PC-3 (cell line): ENCODE measurements at places on chromosomes 16 and 17. TPM values are rescaled to one million over a fixed set of nuclear protein-coding genes. Genes with fewer than 3 reads are reported as not detected.

GRCh38 chr17:34015253-34015652, 239.8 kb upstream of the CCL2 start:
- H3K4me3 ChIP-seq = no peak overlapping the region
- no peaks in the 10 kb centered on the region for H3K36me3 ChIP-seq
- H3K27me3 ChIP-seq = no peaks in the 10 kb centered on the region

DNA sequence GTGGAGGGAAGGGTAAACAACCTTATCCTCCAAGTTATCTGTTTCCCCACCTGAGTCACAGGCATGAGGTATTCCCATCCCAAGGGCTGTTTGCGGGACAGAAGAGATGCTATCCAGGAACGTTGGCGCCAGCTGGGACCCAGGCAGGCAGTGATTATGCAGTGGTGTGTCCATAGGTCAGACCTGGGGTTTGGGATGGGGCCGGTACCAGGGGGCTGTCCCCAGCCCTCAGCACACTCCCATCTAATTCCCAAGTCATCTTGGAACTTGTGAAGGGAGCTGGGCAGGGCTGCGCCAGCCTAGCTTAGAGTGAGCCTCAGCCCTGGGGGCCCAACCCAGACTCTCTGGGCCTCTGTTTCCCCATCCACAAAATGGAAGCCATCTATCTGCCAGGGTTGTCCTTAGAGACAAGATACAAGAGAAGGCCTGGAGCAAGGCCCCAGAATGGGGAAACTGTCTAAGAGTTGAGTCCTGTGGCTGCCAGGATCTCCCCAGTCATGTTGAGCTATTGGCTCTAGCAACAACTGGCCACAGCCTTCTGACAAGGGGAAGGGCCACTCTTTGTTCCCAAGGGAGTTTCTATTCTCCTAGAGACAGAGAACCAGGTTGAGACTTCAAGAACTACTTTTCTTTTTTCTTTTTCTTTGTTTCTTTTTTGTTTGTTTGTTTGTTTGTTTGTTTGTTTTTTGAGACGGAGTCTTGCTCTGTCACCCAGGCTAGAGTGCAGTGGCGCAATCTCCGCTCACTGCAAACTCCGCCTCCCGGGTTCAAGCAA, 9.8 kb upstream of the JUP start:
- H3K27me3 ChIP-seq = no peaks in the 10 kb centered on the region
- peak; percentile 67 for DNase-seq
- no peaks in the 10 kb centered on the region for H3K36me3 ChIP-seq
- H3K4me3 ChIP-seq = no peak overlapping the region

DNA sequence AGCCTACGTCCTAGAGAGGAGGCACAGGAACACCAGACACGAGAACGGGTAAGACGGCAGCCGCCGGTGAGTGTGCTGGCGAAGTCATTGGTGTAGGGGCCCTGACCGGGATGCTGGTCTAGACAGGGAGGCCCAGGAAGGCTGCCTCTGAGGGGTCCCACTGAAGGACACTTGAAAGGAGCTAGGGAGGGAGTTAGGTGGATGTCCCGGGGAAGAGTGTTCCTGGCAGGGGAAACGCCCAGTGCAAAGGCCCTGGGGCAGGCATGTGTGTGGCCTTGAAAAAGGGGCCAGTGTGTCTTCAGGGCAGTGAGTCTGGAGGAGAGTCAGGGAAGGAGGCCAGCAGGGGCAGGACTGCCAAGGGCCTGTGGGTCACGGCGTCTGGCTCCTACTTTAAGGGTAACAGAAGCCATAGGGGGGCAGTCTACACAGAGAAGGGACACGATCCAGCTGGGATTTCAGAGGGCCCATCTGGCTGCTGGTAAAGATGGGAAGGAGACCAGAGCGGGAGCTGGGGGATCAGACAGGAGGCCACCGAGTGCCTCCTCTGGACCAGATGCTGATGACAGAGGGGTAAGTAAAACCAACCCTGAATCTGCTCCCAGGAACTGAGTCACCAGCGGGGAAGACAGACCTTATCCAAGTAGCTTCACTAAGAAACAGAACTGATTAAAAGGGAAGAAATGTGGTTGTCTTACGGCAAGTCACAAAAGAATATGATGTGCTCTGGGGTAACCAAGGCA, 115.9 kb downstream of the LITAF start:
- DNase-seq = no peak
- no peaks in the 10 kb centered on the region for H3K27me3 ChIP-seq
- H3K36me3 ChIP-seq = no peaks in the 10 kb centered on the region

- H3K27me3 ChIP-seq = no peaks in the 10 kb centered on the region
- H3K36me3 ChIP-seq = peaks cover 13% of the 10 kb centered on the region; the same call in 1 of the 2 replicates
- H3K4me1 ChIP-seq = peaks cover 12% of the 10 kb centered on the region
- H3K27ac ChIP-seq = no peak overlapping the region
- H3K4me3 ChIP-seq = no peak overlapping the region
- DNase-seq = peak; percentile 43
Observed at GRCh38 chr17:43536236-43536992, 9.7 kb downstream of the ETV4 start.

GRCh38 chr16:75942351-75942750, 216.1 kb upstream of the CPHXL start:
- H3K27ac ChIP-seq = no peak overlapping the region
- H3K36me3 ChIP-seq = no peaks in the 10 kb centered on the region
- no peak overlapping the region for H3K4me3 ChIP-seq

- no peaks in the 10 kb centered on the region for H3K4me1 ChIP-seq
- no peaks in the 10 kb centered on the region for H3K36me3 ChIP-seq
- DNase-seq = no peak
- no peak overlapping the region for H3K4me3 ChIP-seq
Observed at GRCh38 chr16:29148131-29148691, 163.4 kb downstream of the LAT start.

GRCh38 chr17:1643293-1643998, 2.1 kb downstream of the SCARF1 start:
- peak overlapping the region; percentile 66 for H3K4me3 ChIP-seq
- no peaks in the 10 kb centered on the region for H3K36me3 ChIP-seq
- H3K4me1 ChIP-seq = peaks cover 16% of the 10 kb centered on the region
- no peaks in the 10 kb centered on the region for H3K27me3 ChIP-seq
- no peak overlapping the region for H3K27ac ChIP-seq

- H3K4me3 ChIP-seq = no peak overlapping the region
- DNase-seq = peak; percentile 34
- no peak overlapping the region for H3K27ac ChIP-seq
- no peaks in the 10 kb centered on the region for H3K4me1 ChIP-seq
- no peaks in the 10 kb centered on the region for H3K36me3 ChIP-seq
- no peaks in the 10 kb centered on the region for H3K27me3 ChIP-seq
Observed at GRCh38 chr17:7191571-7192270, 12.6 kb upstream of the ASGR1 start.

DNA sequence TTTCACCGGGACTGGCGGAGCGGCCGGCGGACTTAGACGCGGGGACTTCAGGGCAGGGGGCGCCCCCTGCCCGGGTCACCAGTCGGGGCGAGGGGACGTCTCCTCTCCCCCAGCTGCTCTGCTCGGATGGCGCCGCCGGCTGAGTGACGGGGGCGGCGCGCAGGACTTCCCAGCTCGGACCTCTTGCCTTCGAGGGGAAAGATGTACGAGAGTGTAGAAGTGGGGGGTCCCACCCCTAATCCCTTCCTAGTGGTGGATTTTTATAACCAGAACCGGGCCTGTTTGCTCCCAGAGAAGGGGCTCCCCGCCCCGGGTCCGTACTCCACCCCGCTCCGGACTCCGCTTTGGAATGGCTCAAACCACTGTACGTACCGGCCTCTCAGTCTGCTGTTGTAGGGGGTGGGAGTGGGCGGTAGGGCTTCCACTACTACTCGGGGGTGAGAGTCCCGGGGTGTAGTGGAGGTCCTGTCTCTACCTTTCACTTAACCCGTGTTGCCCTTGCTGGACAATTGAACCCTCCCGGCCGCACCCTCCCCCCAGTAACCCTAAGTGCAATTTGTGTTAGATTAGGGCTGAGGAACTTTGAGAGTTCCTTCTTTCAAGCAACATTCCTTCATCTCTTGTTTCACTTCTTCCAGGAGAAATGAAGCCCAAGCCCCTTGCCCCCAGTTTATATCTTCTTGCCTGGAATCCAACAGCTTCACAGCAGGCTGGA, 21.9 kb downstream of the GJD3 start:
- peak overlapping the region; percentile 78 for H3K4me3 ChIP-seq
- no peaks in the 10 kb centered on the region for H3K27me3 ChIP-seq
- H3K27ac ChIP-seq = no peak overlapping the region
- H3K4me1 ChIP-seq = peaks cover 7% of the 10 kb centered on the region
- no peaks in the 10 kb centered on the region for H3K36me3 ChIP-seq
- DNase-seq = no peak

DNA sequence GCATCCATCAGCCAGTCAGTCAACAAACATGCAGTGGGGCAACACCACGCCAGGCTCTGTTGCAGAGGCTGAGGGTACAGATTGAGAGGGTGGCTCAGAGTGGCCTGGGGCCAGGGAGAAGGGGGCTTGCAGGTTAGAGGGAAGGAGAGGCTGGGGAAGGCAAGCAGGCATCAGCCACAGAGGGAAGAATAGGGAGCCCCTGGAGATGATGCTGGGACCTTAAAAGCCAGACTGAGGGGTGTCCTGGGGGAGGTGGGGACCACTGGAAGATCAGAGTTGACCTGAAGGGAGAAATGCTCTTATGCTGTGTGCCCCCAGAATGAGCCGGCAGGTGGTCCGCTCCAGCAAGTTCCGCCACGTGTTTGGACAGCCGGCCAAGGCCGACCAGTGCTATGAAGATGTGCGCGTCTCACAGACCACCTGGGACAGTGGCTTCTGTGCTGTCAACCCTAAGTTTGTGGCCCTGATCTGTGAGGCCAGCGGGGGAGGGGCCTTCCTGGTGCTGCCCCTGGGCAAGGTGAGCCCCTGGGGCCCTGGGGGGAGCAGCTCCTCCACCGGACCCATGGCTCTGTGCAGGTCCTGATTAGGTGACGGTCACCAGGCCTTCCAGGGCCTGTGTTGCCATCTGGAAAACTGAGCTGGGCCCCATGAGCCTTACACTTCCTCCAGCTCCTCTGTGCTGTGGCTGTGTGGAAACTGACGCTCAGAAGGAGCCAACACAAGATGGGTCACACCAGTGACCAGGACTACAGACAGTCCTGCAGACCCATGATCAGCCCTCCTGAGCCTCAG, 1.7 kb downstream of the CORO1A start:
- no peak overlapping the region for H3K27ac ChIP-seq
- no peak for DNase-seq
- H3K27me3 ChIP-seq = no peaks in the 10 kb centered on the region
- no peak overlapping the region for H3K4me3 ChIP-seq

- DNase-seq = no peak
- H3K27ac ChIP-seq = no peak overlapping the region
- peaks cover 13% of the 10 kb centered on the region for H3K4me1 ChIP-seq
- H3K4me3 ChIP-seq = peak overlapping the region; percentile 86
- no peaks in the 10 kb centered on the region for H3K27me3 ChIP-seq
Observed at GRCh38 chr17:4142107-4142900, 526 bp downstream of the ZZEF1 start.

- DNase-seq = no peak
- no peak overlapping the region for H3K27ac ChIP-seq
- H3K27me3 ChIP-seq = no peaks in the 10 kb centered on the region
- no peaks in the 10 kb centered on the region for H3K36me3 ChIP-seq
Observed at GRCh38 chr16:80591071-80591915, 50.5 kb downstream of the DYNLRB2 start.

DNA sequence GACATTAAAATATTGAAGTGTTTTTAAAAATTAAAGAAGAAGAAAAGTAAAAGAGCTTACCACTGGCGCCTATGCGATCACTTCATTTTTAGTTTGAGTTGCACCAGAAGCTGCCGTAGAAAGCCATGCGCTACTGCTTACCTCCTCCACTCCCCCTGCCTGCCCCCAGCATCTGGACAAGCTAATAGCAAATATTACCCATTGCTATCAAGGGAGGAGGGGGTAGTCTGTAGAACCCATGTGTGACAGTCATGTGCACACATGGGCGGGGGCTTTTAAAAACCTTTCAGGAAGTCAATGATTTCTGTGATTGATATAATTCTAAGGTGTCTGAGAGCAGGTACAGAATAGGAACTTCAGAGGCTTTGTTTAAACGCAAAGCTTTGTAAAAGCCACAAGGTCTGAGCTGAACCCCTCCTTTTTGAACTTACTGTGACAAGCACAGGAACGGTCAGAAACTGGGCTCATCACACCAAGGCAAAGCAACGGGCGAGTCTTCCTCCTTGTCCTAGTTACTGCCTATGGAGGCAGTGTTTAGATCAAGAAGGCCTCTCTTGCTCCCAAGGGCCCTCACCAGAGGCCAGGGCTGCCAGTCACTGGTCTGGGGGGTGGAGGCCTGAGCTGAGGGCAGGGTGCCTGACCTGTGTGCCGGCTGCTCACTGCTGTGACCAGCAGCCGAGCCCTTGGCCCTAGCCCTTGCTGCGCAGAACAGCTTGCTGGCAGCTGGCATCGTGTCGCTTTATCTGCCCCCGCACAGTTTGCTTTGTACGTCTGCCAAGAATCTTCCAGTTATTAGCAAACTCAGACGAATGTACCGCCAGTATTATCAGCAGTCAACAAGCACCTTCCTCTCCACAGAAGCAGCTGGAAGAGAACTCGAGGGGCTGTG, 15.0 kb downstream of the GINS2 start:
- no peak overlapping the region for H3K27ac ChIP-seq
- no peaks in the 10 kb centered on the region for H3K27me3 ChIP-seq
- DNase-seq = no peak
- no peak overlapping the region for H3K4me3 ChIP-seq
- H3K36me3 ChIP-seq = peaks cover 37% of the 10 kb centered on the region
- no peaks in the 10 kb centered on the region for H3K4me1 ChIP-seq

GRCh38 chr16:50573279-50573678, 25.1 kb downstream of the NKD1 start:
- no peak overlapping the region for H3K27ac ChIP-seq
- H3K4me3 ChIP-seq = no peak overlapping the region
- H3K36me3 ChIP-seq = no peaks in the 10 kb centered on the region
- H3K4me1 ChIP-seq = no peaks in the 10 kb centered on the region
- peaks cover 24% of the 10 kb centered on the region; the same call in 1 of the 2 replicates for H3K27me3 ChIP-seq

DNA sequence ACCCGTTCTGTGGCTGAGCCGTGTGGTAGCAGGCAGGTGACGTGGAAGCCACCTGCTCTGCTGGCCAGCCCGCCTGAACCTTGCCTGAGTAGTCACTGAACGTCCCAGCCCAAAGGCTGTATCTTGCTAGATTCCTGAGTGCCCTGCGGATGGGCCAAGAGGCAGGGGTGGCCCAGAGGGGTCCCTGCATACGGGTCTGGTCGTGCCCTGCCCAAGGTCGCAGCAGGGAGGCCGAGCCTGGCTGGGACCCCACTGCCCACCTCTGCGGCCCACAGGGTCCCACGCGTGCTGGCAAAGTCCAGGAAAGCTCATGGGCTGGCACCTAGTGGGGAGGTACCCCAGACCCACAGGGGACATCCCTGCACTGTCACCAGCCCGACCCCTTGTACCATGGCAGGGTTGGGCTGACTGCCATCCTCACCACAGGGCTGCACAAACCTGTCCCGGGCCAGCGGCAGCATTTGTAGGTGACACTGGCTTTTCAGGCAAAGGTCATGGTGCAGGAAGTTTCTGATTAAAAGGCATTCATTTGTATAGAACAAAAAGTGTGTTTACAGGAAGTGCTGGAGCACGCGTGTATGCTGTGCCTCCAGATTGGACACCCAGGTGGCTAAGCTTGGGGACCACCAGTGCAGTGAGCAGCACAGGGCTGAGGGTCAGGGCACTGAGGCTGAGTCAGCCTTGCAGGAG, 45.1 kb upstream of the ZC3H18 start:
- H3K4me1 ChIP-seq = no peaks in the 10 kb centered on the region
- no peak for DNase-seq
- H3K27me3 ChIP-seq = no peaks in the 10 kb centered on the region
- no peak overlapping the region for H3K4me3 ChIP-seq
- H3K27ac ChIP-seq = no peak overlapping the region

SOST gene
- total RNA-seq = not detected in 2 replicates

TMEM106A gene
- total RNA-seq = not detected in 2 replicates

PYDC1 gene
- not detected in 2 replicates for total RNA-seq

SYT17 gene
- 10.8 and 11.8 TPM in 2 replicates for total RNA-seq

SLC6A2 gene
- total RNA-seq = not detected in 2 replicates

TPSD1 gene
- total RNA-seq = not detected in 2 replicates

PPM1E gene
- total RNA-seq = not detected in 2 replicates

CCL8 gene
- not detected in 2 replicates for total RNA-seq
